ENCODE measurements at places on chromosomes 7 and 10.

DNA sequence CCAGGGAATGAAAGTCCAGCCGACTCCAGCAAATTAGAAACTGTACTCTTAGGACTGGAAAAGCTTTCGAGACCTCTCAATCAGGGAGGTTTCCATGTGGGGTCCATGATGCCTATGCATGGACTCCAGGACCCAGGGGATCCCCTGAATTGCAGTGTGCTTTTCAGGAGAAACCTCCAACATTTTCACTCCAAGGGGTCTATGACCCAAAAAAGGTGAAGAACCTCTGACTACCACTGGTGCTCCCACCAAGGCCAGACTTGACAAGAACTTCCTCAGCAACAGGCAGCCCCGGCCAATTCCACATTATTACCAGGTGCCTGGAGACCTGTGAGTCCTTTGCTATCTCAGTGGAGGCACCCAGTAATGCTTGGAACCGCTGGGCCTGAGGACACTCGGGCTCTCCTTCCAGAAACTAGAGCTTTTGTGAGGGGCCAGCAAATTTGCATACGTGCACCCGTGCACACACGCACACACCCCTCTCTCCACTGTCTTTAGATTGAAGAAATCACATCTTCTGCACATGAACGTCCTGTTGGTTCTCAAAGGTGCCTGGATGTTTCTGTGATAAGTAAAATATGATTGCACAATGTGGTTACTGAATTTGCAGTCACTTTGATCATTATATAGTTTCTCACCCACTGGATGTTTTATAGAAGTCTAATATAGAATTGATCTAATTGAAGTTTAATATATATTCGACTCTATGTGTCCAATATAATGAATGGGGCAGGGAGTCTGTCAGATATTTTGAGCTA, 54.7 kb downstream of the SYPL1 start:
- DNase-seq, result no peak

GRCh38 chr7:33190688-33191304, 61.4 kb downstream of the BBS9 start:
- DNase-seq, result no peak

DNA sequence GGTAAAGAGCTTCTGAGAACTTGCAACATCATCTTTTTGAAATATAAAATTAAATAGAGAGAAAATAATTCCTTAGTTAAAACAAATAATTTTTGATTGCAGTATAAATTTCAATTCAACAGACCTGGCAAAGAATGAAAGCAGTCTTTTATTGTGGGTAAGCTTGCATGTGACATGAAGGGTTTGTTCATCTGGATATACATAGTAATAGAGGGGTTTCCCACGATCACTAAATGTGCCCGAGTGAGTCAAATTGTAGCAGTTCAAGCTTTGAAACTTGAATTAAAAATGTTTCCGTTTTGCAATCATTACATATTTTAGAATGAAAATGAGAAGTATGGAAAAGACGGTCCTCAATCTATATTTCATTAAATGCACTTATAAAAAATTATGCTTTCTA, 658.4 kb upstream of the MBL2 start:
- no peak for DNase-seq

DNA sequence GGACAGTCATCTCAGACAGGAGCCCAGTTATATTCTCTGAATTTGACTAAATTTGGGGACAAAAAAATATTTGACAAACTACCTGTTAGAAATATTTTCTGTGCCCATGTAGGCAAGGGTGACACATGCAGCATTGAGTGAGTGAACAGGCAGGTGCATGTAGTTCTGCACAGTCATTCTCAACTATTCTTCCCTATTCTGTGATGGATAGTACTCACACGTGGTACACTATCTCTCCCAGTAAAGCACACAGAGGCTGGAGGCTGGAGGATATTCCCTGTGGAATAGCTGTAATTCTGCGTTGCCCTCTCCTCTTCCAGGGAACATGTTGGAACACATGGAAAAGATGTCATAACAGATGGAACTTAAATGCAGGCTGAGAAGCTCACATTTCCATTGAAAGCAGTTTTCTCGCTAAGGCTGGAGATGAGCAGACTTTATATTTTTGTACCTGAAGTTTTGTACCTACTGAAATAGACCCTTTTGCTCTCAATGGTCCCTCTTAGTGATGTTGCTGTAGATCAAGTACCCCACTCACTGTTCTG, 75.0 kb downstream of the GPR141 start:
- no peak for DNase-seq

GRCh38 chr10:34506786-34507185, 308.3 kb downstream of the PARD3 start:
- no peak for DNase-seq

DNA sequence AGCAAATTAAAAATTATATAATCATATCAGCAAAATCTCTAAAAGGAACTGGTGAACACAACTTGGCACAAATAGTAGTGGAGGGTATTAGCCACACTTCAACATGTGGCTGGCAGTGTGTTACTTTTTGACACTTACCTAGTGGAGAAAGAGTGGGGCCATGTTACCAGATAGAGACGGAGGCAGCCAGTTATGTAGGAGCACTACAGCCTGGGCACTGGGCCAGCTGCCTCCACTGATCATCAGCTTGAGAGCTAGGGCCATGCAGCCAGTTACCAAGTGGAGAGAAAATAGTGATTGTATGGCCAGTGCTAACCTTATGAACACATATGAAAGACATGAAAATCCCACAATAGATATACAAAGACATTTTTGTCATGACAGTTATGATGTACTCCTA, 243.1 kb downstream of the CTNNA3 start:
- DNase-seq, result no peak

DNA sequence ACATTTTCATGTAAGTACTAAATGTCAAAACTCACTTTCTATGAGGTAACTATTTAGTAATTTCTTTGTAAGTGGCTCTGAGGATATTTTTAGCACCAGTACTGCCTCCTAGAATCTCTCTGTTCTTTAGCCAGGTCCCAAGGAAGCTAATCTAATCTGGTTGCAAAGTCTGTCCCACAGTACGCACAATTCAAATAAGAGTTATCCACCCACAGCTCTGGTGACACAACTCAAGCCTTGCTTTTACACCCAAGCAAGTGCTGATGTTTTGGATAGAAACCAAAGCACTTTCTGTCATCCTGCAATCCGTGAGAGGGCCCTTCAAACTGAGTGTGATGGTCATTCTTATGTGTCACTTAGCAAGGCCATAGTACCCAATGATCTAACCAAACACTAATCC, 14.5 kb downstream of the GIMAP5 start:
- no peak for DNase-seq

GRCh38 chr7:34343667-34344066, 314.4 kb upstream of the NPSR1 start:
- no peak for DNase-seq

DNA sequence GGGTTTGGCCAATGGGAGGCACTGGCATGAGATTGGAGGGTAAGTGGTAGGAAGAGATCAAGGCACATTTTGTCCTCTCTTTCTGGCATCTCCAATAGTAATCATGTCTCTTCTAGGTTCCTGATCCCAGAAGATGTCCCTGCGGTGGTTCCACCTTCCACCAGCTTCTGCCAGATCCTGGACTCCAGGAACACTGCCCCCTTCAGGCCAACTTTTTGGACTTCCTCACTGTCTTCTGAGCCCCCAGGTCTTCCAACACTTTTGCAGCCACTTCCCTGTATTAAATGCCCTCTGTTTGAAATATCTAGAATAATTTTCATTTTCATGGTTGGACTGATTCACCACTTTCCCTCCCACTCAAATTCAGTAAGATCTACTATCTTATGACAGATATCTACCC, 60.9 kb downstream of the BAMBI start:
- DNase-seq, result no peak

- no peak for DNase-seq
Observed at GRCh38 chr10:843703-844102, 87.8 kb downstream of the LARP4B start.

DNA sequence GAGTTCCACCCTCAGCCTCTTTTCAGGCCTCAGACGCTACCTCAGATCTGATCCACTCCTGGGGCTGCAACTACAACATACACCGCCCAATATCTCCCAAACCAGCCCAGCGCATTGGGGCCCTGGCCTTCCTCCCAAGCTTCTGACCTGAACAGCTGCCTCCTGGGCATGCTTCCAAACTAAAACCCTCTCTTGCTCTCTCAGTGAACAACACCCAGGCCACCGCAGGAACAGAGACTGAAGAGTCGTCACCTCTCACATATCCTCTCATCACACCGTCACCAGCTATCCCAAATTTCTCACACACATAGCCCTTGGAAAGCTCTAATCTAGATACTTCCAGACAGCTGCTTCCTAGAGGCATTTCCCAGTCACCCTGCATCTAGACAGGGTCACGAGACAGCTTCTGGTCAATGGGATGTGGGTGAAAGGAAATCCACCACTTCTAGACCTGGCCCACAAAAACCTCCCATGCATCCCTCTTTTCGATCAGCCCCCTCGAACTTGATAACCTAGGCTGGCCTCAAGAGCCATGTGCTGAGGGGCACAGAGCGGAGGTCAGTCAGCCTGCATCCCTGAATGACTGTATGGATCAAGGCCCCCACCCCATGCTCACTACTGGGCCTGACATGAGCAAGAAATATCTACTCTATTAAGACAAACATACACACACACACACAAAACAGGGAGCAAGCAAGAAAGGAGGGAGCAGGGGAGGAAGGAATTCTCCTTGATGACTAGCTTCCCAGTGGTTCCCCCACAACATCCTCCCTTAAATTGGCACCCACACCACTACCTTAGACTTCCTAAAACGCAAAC, 1.8 kb downstream of the PARP12 start:
- DNase-seq, result no peak

GRCh38 chr10:120946497-120946896, 95.3 kb downstream of the WDR11 start:
- DNase-seq, result no peak
